ENCODE measurements at places on chromosomes 3 and 15.

DNA sequence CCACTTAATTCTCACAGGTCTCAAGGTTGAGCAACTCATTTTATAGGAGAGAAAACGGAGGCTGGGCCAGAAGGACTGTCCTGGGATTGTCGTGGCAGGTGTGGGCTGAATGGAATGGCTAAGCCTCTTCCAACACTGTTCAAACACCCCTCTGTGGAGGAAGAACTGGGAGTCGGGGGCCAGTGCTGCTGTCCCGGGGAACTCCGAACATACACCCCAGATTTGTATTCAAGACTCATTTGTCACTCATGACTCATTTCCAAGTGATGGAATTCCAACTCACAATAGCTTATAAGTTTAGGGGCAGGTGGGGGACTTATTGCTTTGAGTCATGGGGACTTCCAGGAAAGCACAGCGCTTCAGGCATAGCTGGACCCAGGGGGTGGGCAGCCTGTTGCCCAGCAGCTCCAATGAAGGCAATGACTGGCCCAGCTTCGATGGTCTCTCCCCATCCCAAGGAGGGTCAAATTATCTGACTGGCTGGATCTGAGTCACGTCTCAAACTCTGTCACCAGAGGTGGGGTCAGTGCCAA, 72.5 kb downstream of the TM2D3 start:
- no peaks in the 10 kb centered on the region for H3K36me3 ChIP-seq
- peaks cover 9% of the 10 kb centered on the region for H3K4me1 ChIP-seq
- H3K27me3 ChIP-seq, result no peaks in the 10 kb centered on the region
- H3K4me3 ChIP-seq, result no peak overlapping the region
- no peak for DNase-seq
- no peak overlapping the region for H3K27ac ChIP-seq

DNA sequence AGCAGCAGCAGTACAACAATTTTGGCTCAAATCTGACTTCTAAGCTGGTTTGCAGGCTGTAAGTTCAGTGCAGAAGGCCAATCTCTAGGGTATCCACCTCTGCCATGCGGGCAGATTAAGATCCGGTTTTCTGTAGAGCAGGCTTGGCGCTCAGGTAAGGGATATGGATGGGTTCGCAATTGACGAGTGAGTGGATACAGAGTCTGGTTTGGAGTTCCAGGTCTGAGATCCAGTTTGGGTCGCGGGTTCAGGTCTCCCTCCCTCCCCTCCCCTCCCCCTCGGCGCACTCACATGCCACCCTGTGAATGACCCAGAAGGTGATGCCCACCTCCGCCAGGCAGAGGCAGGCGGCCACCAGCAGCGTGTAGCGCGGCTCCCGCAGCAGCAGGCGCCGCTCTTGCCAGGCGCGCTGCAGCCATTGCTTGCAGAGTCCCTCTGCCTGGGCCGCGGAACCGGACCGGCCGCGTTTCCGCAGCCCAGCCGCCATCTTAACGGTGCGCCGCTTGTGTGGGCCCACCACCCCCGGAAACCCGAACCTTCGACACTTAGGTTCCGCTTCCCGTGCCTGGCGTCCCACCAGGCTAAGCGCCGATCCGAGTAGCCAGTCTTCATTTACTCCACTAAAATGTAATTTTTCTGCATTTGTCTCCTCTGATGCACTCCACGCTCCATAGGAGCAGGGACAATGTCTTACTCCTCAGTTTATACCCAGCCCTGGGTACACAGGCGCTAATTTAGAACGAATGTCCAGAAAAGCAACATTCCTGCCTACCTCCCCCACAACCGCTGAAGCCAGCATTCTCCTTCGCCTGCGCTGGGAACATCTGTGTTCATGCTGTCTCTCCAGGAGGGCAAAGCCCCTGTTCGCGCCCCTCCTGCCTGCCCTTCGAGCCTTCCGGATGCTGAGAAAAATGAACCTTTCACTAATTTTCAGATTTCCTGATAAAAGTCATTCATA, at the start of gene ALG3:
Gene ALG3, minus strand, starts transcription at position 509 of the 958 bp plus-strand sequence. Its CDS starts 22 bp downstream, at position 487.
- peaks cover 7% of the 10 kb centered on the region for H3K4me1 ChIP-seq
- H3K4me3 ChIP-seq, result peak within 1 kb of the TSS; percentile 93
- H3K27me3 ChIP-seq, result no peaks in the 10 kb centered on the region
- peak within 1 kb of the TSS; percentile 93 for H3K27ac ChIP-seq
- DNase-seq, result peak; percentile 93

- H3K4me1 ChIP-seq, result peaks cover 55% of the 10 kb centered on the region
- H3K36me3 ChIP-seq, result no peaks in the 10 kb centered on the region
- peak overlapping the region; percentile 65 for H3K27ac ChIP-seq
- peak overlapping the region; percentile 23 for H3K4me3 ChIP-seq
- no peaks in the 10 kb centered on the region for H3K27me3 ChIP-seq
- DNase-seq, result no peak
Measured at GRCh38 chr15:33113666-33114373, 80.7 kb downstream of the FMN1 start.

GRCh38 chr3:46986055-46986730, 6.7 kb downstream of the NBEAL2 start:
- no peak for DNase-seq
- H3K36me3 ChIP-seq, result no peaks in the 10 kb centered on the region
- H3K4me1 ChIP-seq, result no peaks in the 10 kb centered on the region
- H3K27ac ChIP-seq, result no peak overlapping the region
- no peak overlapping the region for H3K4me3 ChIP-seq

- no peak overlapping the region for H3K27ac ChIP-seq
- no peak for DNase-seq
- no peak overlapping the region for H3K4me3 ChIP-seq
Measured at GRCh38 chr3:181755959-181756358, 44.2 kb downstream of the SOX2 start.

GRCh38 chr3:187005827-187006481, 75.6 kb downstream of the ST6GAL1 start:
- H3K4me3 ChIP-seq, result no peak overlapping the region
- no peak overlapping the region for H3K27ac ChIP-seq
- no peaks in the 10 kb centered on the region for H3K27me3 ChIP-seq
- no peak for DNase-seq
- H3K36me3 ChIP-seq, result peaks cover 40% of the 10 kb centered on the region
- peaks cover 14% of the 10 kb centered on the region for H3K4me1 ChIP-seq

DNA sequence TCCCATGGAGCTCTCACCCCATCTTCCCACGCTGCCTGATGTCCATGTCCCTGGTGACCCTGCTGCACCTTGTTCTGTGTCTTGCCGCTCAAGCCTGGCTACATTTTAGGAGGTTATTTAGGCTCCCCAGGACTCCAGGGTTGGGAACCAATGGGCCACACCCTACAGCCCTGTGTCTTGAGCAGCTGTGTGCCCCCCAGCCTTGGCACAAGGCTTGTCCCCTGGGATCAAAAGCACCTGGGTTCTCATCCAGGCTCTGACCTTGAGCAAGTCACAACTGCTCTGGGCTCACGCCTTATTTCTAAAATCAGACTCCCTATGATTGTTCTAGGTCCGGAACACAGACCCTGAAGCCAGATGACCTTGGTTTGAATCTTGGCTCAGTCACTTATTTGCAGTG, 14.1 kb downstream of the SPSB4 start:
- no peak overlapping the region for H3K4me3 ChIP-seq
- peaks cover 5% of the 10 kb centered on the region for H3K4me1 ChIP-seq
- H3K36me3 ChIP-seq, result no peaks in the 10 kb centered on the region

GRCh38 chr15:60901647-60902046, 327.5 kb downstream of the RORA start:
- peaks cover 2% of the 10 kb centered on the region for H3K4me1 ChIP-seq
- no peak for DNase-seq
- no peaks in the 10 kb centered on the region for H3K36me3 ChIP-seq
- no peak overlapping the region for H3K4me3 ChIP-seq
- H3K27me3 ChIP-seq, result peaks cover 9% of the 10 kb centered on the region

GRCh38 chr15:100968050-100968966, 49.2 kb downstream of the LRRK1 start:
- H3K27ac ChIP-seq, result no peak overlapping the region
- H3K36me3 ChIP-seq, result no peaks in the 10 kb centered on the region
- no peak for DNase-seq
- no peak overlapping the region for H3K4me3 ChIP-seq

GRCh38 chr15:23642413-23643044, 5.1 kb downstream of the MAGEL2 start:
- DNase-seq, result no peak
- no peaks in the 10 kb centered on the region for H3K27me3 ChIP-seq
- H3K27ac ChIP-seq, result no peak overlapping the region
- H3K4me3 ChIP-seq, result no peak overlapping the region
- H3K36me3 ChIP-seq, result no peaks in the 10 kb centered on the region

DNA sequence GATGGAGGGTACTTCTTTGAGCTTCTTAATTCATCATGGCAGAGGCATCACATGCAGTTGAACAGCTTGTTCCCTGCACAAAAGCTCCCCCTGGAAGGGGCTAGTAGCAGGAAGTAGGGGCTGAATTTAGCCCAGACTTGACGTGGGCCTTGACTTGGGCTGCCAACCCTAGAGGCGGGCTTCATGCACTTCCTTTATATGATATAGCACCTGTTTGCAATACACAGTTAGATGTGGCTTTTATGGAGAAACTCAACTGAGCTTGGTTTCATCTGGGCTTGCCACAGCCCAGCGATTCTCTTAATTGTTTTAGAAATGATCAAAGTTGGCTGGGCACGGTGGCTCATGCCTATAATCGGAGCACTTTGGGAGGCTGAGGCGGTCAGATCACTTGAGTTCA, 33.7 kb upstream of the ADGRG7 start:
- peaks cover 19% of the 10 kb centered on the region for H3K36me3 ChIP-seq
- no peak overlapping the region for H3K27ac ChIP-seq
- no peaks in the 10 kb centered on the region for H3K27me3 ChIP-seq
- no peak for DNase-seq
- no peak overlapping the region for H3K4me3 ChIP-seq
- H3K4me1 ChIP-seq, result peaks cover 4% of the 10 kb centered on the region

- H3K4me1 ChIP-seq, result peaks cover 15% of the 10 kb centered on the region
- no peak overlapping the region for H3K4me3 ChIP-seq
- peak overlapping the region; percentile 5 for H3K27ac ChIP-seq
- H3K27me3 ChIP-seq, result no peaks in the 10 kb centered on the region
- DNase-seq, result no peak
Measured at GRCh38 chr15:39997031-39997430, 42.0 kb downstream of the SRP14 start.

GRCh38 chr15:70513819-70514218, 249.5 kb downstream of the UACA start:
- H3K27ac ChIP-seq, result no peak overlapping the region
- peaks cover 36% of the 10 kb centered on the region for H3K27me3 ChIP-seq
- peaks cover 4% of the 10 kb centered on the region for H3K4me1 ChIP-seq
- no peak overlapping the region for H3K4me3 ChIP-seq
- peaks cover 4% of the 10 kb centered on the region for H3K36me3 ChIP-seq
- no peak for DNase-seq

- no peaks in the 10 kb centered on the region for H3K36me3 ChIP-seq
- no peaks in the 10 kb centered on the region for H3K4me1 ChIP-seq
- H3K4me3 ChIP-seq, result no peak overlapping the region
- no peak overlapping the region for H3K27ac ChIP-seq
- no peaks in the 10 kb centered on the region for H3K27me3 ChIP-seq
Measured at GRCh38 chr3:40717471-40717870, 192.7 kb downstream of the ZNF621 start.

DNA sequence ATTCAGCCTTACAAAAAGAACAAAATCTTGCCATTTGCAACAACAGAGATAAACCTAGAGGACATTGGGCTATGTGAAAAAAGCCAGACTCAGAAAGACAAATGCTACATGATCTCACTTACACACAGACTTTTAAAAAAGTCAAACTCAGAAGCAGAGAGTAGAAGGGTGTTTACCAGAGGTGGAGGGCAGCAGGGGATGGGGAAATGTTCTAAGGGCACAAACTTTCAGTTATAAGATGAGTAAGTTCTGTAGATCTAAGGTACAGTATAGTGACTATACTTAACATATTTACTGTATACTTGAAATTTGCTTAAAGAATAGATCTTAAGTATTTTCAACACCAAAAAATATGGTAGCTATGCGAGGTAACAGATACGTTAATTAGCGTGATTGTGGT, 3.0 kb downstream of the MYEF2 start:
- no peak overlapping the region for H3K4me3 ChIP-seq
- peaks cover 9% of the 10 kb centered on the region for H3K36me3 ChIP-seq
- no peak for DNase-seq
- peaks cover 14% of the 10 kb centered on the region for H3K4me1 ChIP-seq
- no peaks in the 10 kb centered on the region for H3K27me3 ChIP-seq

DNA sequence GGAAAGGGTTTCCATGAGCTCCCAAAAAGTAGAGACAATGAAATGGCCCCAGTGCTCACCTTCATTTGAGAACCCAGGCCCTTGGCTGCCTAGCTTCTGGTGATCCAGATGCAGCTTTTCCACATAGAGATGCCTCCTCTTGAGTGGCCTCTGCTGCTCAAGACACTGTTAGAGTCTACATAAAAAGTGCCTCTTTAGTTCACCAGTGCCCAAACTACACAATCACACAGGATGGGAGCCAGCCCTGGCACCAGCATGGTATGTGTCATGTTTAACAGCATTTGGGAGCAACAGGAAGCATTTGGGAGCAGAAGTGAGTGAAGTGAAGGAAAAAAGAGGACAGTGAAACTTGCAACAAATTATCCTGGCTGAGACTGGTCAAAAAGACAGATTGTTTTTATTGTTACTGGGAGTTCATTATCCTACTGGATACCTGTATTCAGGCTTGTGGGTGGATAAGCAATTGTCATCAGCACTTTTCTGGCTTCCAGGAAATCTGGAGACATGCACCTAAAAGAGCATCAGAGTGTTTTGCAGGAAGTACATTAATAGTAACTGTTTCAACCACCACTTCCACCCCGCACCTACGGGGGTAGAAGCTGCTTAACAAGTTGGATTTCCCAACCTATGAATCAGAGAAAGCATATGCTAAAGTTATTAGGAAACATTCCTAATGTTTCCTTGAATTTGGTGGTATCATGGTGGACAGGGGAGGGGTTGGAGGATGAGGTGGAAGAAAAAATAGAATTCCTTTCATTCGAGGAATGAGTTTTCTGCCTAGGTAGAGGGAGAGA, 416.2 kb downstream of the IGSF11 start:
- H3K4me1 ChIP-seq, result no peaks in the 10 kb centered on the region
- H3K36me3 ChIP-seq, result no peaks in the 10 kb centered on the region

- H3K27ac ChIP-seq, result no peak overlapping the region
- H3K4me3 ChIP-seq, result no peak overlapping the region
- peaks cover 4% of the 10 kb centered on the region for H3K4me1 ChIP-seq
- no peaks in the 10 kb centered on the region for H3K27me3 ChIP-seq
- DNase-seq, result no peak
Measured at GRCh38 chr15:27401471-27401870, 430.5 kb downstream of the GABRG3 start.

DNA sequence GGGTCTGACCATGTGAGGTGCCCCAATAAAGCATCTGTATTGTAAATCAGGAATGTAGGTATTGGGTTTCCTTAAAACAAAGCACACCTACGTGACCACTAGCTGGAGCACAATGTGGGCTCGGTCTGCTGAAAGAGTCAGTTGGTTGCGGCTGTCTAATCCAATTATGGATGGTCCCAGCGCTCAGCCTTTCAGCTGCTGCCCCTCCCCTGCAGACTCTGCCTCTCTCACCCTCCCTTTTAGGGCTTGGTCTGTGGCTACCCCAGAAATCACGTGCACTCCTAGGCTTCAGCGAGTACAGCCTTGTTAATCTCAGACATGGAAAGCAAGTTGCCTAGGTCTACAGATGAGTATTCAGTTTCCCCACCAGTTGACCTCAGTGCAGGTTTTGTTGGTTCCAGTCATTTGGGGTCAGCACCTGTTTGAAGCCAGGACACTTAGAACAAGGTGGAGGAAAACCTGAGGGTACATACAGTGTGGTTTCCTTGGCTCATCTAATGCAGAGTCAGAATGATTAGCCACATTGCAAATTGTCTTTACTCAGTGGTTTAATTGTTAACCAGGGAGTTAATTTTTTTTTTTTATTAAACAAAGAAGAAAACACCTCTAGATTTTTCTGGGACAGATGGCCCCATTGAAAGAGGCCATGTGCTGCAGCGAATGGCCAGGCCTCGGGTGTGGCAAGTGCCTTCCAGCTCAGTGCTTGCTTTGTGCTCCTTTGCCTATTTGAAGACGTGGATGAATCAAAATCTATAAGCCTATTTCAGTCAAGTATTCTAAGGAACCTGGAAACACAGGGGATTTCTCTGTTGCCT, 137.7 kb downstream of the IGF1R start:
- H3K27me3 ChIP-seq, result no peaks in the 10 kb centered on the region
- no peak overlapping the region for H3K4me3 ChIP-seq
- no peaks in the 10 kb centered on the region for H3K36me3 ChIP-seq
- peaks cover 57% of the 10 kb centered on the region for H3K4me1 ChIP-seq
